ENCODE measurements at places on chromosomes 3 and 15.

DNA sequence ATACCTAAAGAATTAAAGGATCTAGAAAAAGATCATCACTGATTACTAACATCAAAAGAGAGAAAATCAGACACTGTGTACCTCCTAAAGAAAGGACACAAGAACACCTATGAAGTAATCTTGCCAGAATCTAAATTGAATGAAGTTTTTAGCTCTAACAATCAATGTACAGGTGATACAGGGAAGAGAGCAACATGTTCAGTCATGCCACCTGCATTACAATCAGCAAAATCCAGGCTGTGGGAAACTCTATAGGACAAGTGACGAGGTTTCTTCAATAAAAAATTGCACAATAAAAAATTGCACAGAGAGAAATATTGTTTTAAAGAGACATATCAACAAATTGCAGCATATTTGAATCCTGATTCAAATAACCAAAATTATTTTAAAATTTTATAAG, 93.3 kb downstream of the SEMA5B start:
- DNase-seq = no peak

GRCh38 chr3:194637066-194637465, 3.8 kb upstream of the TMEM44 start:
- no peak for DNase-seq

GRCh38 chr3:60010781-60011180, 961.0 kb upstream of the CFAP20DC start:
- peak; percentile 75 for DNase-seq

DNA sequence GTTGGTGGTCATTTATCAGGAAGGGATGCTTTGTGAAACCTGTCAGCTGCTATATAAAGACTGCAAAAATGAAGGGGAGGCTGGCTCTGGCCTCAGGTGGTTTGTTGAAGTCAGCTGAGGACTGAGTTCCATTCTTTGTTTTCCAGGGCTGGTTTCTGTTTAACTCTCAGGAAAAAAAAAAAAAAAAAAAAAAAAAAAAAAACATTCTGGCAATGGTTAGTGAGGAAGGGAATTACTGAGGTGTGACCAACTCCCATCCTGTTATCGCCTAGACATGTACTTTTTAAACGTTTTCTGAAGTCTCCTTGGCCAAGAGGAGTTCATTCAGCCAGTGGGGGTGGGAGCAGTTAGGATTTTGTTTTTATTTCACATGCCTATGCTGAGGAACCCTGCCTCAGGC, 316.3 kb downstream of the OXSM start:
- DNase-seq = no peak

GRCh38 chr3:186060222-186060621, 48.7 kb downstream of the ETV5 start:
- no peak for DNase-seq

- peak; percentile 35 for DNase-seq
Observed at GRCh38 chr3:49869525-49870126, at the start of gene CAMKV. Gene CAMKV (minus strand): TSS chr3:49869906. CDS start chr3:49862388, 7,518 bp downstream.

DNA sequence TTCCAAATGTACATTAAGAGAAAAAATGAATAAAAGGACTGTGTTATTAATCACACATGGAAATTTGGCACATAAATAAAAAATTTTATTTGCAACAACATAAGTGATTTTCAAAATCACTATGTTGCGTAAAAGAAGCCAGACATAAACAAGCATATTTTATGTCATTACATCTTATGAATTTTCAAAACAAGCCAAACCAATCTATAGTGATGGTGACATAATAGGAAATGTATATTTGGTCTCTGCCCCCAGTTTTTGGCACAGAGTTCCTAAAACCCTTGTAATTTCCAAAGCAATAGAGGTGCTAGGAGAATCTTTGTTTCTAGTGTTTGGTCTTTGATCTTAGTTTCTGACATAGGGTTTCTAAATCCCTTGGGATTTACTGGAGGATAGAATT, 543.3 kb downstream of the ZBBX start:
- no peak for DNase-seq

DNA sequence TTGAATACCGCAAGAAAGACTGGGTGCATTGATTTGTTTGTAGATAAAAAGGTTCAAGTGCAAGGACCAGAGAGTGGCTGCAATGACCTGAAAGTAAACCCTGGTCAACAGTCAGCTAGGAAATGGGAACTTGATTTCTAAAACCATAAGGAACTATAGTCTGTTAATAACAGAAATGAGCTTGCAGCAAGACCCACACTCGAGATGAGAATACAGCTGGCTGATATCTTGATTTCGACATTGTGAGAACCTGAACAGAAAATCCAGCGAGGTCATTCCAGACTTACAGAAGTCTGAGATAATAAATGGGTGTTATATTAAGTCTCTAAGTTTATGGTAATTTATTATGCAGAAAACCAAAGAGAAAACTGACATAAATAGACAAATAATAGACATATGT, 177.3 kb downstream of the NFKBIZ start:
- DNase-seq = no peak

DNA sequence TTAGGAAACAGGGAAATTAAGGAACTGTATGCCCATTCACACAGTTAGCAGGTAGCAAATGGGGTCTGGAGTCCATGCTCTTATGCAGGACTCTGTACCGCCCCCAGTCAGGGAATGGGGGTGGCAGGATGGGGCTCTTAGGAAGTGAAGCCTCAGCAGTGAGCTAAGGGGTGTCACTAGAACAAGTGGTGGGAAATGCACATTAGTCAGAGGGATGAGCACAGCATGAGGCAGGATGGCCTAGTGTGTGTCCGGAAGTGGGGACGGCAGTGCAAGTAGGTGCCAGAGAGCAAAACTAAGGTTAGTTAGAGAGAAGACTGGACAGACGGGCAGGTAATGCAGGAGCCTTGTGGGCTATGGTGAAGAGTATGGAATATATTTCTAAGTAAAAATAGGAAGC, 60.7 kb downstream of the ST3GAL6 start:
- DNase-seq = no peak

DNA sequence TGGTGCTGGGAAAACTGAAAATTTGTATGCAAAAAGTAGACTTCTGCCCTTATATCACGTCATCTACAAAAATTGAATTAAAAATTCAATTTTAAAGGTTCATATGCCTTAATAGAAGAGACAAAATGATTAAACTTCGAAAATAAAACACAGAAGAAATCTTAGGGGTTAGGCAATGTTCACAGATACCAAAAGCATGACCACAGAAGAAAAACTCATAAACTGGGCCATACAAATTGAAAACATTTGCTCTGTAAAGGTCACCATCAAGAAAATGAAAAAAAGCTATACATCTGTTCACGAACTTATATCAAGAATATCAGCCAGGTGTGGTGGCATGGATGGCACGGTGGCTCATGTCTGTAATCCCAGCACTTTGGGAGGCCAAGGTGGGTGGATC, 245.1 kb downstream of the PCCB start:
- DNase-seq = no peak

All from CD4-positive, alpha-beta T cell treated with Interleukin-6 for 4 hours (primary cell).